ENCODE measurements at places on chromosomes 6 and 20.

DNA sequence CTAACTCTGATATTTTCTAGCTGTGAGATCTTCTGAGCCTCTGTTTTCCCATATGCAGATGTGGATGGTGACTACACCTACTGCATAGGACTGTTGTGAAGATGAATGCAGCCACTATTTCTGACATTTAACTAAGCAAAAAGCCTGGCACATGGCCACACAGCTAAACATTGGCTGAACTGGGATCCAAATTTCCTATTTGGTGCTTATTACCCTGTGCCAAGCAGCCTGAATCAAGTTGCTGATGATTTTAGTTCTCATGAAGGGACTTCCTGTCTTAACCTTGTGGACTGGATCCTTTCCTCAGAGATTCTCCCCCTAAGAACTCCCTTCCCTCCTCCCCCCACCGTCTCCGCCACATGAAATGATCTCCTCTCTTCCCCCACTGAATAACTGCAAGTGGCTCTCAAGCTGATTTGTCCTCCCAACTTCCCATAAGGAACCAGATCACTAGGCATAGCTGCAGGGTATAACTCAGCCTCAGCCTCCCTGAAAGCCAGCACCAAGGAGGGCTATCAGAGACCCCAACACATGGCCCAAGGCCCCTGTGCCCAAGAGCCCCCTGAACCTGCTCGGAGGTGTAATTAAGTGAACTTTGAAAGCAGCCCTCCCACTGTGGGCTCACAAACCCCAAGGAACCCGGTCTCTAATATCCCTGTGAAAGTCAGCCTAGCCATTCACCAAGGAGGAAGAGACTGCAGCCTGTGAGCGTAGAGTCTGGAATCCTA lies 55.7 kb downstream of the MAFB start:
- DNase-seq, result no peak

DNA sequence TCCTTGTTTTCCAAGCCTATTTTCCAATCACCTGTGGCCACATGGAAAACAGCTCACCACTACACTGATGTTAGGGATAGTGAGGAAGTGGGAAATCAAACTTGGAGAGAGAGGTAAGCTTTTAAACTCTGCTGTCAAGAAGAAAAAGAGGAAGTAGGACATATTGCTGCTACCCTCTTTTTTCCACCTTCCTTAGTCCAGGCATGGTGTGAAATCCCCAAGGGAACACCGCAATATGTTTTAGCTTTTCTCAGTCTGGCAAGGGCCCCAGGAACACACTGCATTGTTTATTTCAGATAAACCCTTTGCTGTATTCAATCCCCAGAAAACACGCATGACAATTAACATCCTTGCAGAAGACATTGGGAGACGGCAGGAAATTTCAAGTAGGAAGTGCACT lies 61.3 kb downstream of the HS3ST5 start:
- DNase-seq, result no peak

DNA sequence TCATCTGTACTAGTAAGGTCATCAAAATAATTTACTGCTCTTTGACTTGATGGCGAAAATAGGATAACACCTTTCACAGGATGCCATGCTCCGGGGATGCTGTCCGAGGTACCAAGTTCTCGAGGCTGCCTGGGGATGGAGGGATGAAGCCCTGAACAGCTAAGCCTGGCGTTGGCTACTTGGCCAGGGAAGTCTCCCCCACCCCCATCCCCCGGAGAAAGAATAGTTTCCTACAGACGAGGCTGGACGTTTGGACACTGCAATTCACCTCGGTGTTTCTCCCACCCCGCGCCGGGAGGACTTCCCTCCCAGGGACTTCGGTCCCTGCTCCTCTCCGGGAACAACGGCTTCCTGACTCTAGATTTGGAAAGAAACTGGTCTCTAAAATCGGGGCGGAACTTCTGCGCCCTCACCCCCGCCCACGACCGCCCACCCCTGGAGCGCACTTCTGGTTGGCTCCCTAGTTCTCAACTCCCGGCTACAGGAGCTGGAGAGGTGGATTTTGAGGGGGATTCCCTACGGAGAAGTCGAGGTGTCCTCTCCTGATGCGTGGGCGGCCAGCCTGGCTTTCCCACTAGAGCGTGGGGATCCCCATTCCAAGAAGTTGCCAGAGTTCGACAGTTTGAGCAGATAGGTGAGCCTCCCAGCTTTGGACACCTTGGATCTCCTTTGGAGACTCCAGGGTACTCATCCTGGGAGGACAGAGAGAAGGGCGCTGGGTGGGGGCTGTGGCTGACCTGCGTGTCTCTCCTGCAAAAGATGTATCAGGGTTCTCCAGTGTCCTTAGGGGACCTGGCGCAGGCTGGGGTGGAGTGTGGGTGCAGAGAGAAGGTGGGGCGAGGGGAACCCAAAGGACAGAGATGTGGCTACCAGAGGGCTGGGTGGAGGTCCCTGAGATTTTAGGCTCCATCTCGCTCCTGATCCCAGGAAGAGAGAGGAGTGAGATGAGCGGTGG lies 1.1 kb downstream of the PCSK2 start:
- DNase-seq, result no peak

DNA sequence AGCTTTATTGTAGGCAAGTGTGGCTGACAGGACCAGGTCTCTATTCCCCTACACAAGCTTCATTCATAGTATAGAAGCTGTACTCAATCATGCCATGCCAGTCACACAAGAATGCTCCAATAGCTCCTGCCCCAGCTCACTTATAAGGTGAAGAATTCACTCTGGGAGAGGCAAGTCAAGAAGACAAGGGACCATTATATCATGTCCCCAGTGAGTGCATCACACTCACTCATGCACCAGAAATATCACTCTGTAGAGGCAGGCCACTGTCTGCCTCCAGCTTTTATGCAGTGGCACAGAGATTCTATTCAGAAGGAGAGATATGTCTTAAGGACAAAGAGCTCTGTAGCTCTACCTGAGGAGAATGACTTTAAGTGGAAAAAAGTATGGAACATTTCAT lies 263.2 kb downstream of the GJA1 start:
- DNase-seq, result no peak

DNA sequence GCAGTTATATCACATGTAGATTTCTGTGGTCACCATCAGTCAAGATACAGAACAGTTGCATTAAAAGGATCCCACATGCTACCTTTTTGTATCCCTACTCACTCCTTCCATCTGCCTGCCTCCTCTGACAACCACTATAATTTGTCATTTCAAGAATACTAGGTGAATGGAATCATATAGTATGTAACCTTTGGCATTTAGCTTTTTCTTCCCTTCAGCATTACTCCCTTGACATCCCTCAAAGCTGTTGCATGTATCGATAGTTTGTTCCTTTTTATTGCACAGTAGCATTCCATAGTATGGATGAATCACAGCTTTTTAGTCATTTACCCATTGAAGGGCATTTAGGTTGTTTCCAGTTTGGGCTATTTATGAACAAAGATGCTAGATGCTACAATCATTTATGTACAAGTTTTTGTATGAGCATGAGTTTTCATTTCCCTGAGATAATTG lies 26.1 kb downstream of the NCOA7 start:
- DNase-seq, result no peak

DNA sequence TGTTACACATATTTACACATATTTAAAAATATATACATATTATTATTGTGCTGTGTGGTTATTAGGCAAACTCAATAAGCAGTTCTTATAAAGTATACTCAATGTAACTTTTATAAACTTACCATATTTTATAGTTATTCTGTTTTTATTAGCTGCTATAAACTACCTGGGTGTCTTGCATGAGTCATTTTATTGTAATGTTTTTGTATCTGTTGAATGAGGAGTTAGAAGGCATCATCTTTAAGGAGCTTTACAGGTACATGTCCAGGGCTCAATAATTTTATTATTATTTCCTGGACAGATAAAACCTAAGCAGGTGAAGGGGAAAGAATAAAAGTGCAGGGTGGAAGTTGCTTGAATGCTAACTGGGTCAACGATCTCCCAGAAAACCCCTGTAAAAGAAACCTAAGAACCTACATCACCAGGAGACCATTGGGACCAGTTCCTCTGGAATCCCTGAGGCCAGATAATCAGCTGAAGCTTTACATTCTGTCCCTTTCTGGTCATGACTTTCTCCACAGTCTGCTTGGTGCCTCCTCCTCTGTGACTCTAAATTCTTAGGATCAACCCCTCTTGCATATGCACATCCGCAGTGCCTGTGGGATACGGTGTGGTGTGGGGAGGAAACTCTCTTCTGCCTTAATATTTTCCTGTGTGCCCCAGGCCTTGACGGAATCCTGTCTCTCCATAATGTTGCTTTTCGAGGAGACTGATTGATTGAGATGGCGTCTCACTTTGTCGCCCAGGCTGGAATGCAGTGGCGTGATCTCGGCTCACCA lies 38.0 kb downstream of the TRIM38 start:
- DNase-seq, result no peak

Measured in CD4-positive, alpha-beta T cell treated with Interleukin-15 for 4 hours (primary cell).